ENCODE measurements at places on chromosomes 6 and 20. TPM values are rescaled to one million over a fixed set of nuclear protein-coding genes. Genes with fewer than 3 reads are reported as not detected.

GRCh38 chr6:79280756-79281155 is 46.3 kb upstream of the HMGN3 start:
- H3K27ac ChIP-seq: no peak overlapping the region
- H3K4me3 ChIP-seq: no peak overlapping the region
- H3K27me3 ChIP-seq: peaks cover 2% of the 10 kb centered on the region
- no peak for DNase-seq
- H3K4me1 ChIP-seq: no peaks in the 10 kb centered on the region
- no peaks in the 10 kb centered on the region for H3K36me3 ChIP-seq

PARD6B gene
- 6.0 TPM for total RNA-seq

GRCh38 chr6:156033598-156033997 is 578.0 kb upstream of the NOX3 start:
- no peak overlapping the region for H3K27ac ChIP-seq
- no peak for DNase-seq
- no peak overlapping the region for H3K4me3 ChIP-seq
- no peaks in the 10 kb centered on the region for H3K27me3 ChIP-seq

CLDN20 gene
- total RNA-seq: 0.21 TPM

PPT2 gene
- 12.7 TPM for total RNA-seq

DNA sequence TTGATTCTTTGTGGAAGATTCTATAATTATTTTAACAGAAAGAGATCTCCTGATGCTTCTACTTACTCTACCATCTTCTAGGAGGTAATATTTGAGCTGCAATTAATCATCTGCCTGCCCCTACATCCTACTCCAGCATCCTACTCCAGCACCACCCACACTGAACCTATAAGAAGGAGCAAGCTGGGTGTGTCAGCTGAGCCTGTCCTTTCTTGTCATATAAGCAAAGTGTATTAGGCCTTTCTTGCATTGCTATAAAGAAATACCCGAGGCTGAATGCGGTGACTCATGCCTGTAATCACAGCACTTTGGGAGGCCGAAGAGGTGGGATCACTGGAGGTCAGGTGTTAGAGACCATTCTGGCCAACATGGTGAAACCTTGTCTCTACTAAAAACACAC is 84.2 kb upstream of the ARG1 start:
- no peaks in the 10 kb centered on the region for H3K4me1 ChIP-seq
- H3K27me3 ChIP-seq: no peaks in the 10 kb centered on the region
- no peaks in the 10 kb centered on the region for H3K36me3 ChIP-seq

TFAP2C gene
- not detected for total RNA-seq

DNA sequence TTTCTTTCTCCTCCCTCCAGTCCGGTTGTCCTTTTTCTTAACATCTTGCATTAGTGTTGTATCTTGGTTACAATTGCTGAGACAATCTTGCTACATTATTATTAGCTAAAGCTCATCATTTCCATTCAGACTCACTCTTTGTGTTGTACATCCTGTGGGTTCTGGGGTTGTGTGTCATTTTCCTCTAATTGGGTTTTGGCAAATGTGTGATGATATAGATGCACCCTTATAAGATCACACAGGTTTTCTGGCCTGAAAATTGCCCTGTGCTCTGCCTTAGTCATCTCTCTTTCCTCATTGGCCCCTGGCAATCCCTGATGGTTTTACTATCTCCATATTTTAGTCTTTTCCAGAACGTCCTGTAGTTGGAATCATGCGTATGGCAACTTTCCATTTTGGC is 60.1 kb downstream of the PPP1R14C start:
- DNase-seq: no peak
- no peaks in the 10 kb centered on the region for H3K4me1 ChIP-seq
- H3K27ac ChIP-seq: no peak overlapping the region
- no peaks in the 10 kb centered on the region for H3K36me3 ChIP-seq

OR2W1 gene
- not detected for total RNA-seq

- H3K4me1 ChIP-seq: no peaks in the 10 kb centered on the region
- DNase-seq: peak; percentile 28
- H3K27me3 ChIP-seq: no peaks in the 10 kb centered on the region
- H3K36me3 ChIP-seq: no peaks in the 10 kb centered on the region
- H3K4me3 ChIP-seq: no peak overlapping the region
- H3K27ac ChIP-seq: no peak overlapping the region
Observed at GRCh38 chr6:169316651-169317050, 63.0 kb upstream of the THBS2 start.

GRCh38 chr6:24898676-24899075 is 37.1 kb downstream of the RIPOR2 start:
- H3K4me1 ChIP-seq: peaks cover 62% of the 10 kb centered on the region
- H3K27ac ChIP-seq: peak overlapping the region; percentile 90
- DNase-seq: no peak

DNA sequence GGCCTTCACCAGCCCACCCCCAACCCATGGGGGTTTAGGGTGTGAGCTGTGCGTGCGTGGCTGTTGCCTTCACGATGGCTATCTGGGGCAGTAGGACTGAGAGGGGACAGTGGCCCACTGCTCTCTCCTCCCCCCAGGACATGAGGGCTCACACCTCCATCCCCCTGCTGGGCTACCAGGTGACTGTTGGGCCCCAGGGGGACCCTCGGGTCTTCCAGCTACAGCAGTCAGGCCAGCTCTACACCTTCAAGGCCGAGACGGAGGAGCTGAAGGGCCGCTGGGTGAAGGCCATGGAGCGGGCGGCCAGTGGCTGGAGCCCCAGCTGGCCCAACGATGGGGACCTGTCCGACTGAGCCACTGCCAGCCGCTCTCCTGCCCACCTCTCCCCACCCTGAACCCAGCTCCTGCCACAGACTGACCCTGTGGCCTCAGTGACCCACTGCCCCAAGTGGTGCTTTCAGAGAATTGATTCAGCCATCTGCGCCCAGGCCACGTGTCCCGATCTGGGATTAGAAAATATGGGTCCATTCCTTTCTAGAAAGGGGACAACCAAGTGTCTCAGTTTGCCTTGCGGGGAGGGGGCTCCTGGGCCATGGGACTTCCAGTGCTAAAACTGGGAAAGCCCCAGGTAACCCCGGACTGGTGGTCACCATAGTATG is 22.5 kb downstream of the FGD2 start:
- no peak overlapping the region for H3K27ac ChIP-seq
- H3K4me1 ChIP-seq: peaks cover 56% of the 10 kb centered on the region
- H3K36me3 ChIP-seq: peaks cover 9% of the 10 kb centered on the region
- no peaks in the 10 kb centered on the region for H3K27me3 ChIP-seq
- no peak for DNase-seq

All from activated CD4-positive, alpha-beta T cell treated with anti-CD3 and anti-CD28 coated beads, Interleukin-2, amount 10 ng/mL, durations not matched to agents 24 days and 14 days (primary cell).